ENCODE measurements at places on chromosomes 5 and 9.

GRCh38 chr9:99069546-99069945 lies 35.4 kb upstream of the TGFBR1 start:
- DNase-seq, result no peak

- DNase-seq, result peak; percentile 8
Observed at GRCh38 chr5:142922223-142922952, 152.2 kb downstream of the ARHGAP26 start.

DNA sequence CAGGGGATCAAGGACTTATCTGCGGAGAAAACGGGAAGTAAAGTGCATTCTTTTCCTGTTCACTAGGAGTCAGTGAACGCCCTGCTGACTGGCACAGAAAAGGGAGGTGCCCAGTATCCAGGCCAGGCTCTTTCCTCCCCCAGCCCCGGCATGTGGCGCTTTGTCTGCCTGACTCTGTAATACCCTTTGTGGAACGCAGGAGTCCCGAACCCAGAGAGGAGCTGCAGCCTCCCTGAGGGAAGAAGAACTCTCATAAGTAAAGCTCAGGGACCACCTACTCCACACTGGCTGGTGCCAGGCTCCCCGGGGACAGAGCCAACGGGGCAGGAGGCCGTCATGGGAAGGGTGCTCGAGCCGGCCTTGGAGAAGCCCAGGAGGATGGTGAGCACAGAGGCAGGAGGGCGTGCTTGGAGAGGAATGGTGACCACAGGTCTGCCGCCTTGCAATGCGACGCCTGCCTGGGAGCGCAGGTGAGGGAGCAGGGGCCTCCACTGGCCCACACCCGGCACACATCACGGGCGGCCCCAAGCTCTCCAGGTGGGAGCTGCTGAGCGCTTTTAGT lies 31.5 kb downstream of the VAV2 start:
- DNase-seq, result no peak

DNA sequence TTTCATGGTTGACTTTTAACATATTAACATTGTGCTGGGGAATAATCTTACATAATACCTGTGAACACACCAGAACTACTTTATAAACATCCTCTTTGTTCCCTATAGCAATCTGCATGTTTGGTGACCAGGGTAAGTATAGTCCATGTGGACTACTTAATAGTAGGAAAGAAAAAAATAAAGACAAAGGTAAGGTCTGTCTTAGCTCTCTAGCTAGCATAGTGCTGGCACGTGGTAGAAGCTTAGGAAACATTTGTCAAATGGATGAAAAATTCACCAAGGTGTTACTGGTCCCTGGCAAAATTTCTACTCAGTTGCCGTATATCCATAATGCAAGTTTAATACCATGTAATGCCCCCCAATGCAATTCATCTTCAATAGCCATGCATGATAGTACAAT lies 78.6 kb upstream of the ABCA1 start:
- no peak for DNase-seq

- DNase-seq, result no peak
Observed at GRCh38 chr9:74494490-74494889, 2.6 kb upstream of the RORB start.

DNA sequence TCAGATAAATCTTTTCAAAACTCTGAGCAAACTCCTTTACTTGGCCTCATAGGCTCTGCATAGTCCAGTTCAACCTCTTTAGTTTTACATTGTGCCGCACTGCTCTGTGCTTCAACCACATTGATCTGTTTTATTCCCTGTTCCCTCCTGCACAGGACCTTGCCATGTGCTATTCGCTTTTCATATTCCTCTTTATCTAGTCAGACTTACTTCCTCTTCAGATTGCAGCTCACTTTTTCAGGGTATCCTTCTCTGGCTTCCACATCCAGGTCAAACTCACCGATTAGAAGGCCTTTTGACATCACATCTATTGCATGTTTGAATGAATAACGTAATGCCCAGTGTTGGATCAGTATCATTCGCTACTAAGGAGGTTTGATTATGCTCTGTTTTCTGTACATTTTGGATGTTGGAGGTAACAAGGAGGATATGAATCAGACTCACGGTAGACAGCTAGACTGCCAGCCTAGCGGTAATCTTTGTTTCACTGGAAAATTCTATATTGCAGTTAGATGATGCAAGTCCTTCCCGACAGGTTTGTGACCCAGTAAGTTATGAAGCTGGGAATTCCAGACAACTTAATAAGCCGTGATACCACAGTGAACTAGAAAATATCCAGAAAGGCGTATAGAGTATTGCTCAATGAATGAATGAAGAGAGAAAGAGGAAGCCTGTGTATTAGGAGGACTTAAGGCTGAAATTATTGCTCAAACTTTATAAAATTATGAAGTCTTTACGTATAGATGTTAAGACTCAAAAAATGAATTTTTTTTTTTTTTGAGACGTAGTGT lies 65.7 kb downstream of the IQGAP2 start:
- DNase-seq, result no peak

DNA sequence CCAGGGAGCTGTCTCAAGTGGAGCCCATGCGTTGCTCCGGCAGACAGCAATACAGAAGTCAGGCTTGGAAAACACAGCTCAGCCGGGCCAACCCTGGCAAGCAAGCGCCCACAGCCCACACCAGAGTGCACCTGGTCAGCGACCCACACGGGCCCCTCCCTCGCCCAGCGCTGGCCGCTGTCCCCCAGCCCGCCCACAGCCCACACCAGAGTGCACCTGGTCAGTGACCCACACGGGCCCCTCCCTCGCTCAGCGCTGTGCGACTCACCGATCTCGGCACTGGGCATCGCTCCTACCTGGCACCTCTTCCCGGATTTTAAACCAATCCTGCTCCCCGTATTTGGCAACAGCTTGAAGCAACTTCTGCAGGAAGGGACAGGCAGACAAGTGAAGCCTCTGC lies 12.8 kb downstream of the SNAPC4 start:
- no peak for DNase-seq

GRCh38 chr9:31983895-31984294 lies 400.5 kb upstream of the ACO1 start:
- no peak for DNase-seq

DNA sequence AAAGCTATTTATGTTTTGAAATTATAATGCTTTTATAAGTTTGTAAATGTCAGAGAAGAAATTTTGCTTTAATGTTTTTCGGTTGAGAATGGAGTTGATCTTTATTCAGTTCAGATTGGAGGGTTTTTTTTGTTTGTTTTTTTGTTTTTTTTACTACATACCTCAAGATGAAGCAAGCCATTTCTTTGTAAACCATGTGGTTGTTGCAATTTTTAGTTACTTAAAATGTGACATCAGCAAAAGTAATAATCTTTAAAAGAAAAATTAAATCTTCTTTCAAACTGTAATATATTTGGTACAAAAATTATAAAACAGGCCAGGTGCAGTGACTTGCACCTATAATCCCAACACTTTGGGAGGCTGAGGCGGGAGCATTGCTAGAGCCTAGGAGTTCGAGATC lies 102.6 kb downstream of the CDC42SE2 start:
- no peak for DNase-seq

DNA sequence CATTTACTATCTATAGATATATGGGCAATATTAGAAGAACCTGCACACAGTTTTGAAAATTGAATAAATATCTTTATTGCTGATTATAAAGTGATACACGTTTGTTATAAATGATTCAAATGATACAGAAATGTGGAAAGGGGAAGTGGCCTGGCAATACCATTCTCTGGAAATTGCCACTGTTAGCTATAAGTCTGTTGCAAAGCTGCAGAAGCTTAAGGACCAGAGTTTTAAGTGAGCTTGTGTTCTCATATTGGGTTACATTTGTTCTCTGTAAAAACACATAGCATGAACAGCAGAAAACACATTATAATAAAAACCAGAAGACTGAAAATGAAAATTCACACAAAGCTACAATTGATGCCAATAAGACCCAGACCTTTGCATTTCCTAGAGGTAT lies 59.6 kb downstream of the RASGRF2 start:
- no peak for DNase-seq

Measured in GM19239 (cell line).